ENCODE measurements at places on chromosomes 3 and 15.
A peak's percentile ranks its signal among the peaks of the same experiment; 100 is the strongest.

DNA sequence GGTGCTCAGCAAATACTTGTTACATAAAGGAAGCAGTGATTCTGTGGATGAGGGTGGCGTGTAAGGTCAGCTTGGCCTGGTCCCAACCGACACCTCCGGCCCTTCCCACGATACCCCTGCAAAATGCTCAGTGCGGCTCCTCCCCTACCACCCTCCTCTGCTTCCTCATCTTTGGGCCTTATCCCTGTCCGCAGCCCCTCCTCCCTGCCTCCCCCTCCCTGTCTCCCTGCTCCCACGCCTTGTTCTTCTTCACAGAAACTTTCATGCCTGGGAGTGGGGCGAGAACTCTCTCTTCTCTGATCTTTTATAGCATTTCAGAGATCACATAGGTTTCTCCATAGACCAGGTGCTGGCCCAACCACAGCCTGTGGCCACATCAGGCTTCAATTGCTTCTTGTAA, 75.0 kb upstream of the ATP2B2 start:
- no peak for DNase-seq

GRCh38 chr3:151297429-151297828, 19.1 kb upstream of the P2RY14 start:
- no peak for DNase-seq

GRCh38 chr3:61250784-61251173, 473 bp downstream of the FHIT start:
- no peak for DNase-seq

GRCh38 chr3:176992565-176992964, 204.7 kb downstream of the TBL1XR1 start:
- no peak for DNase-seq

DNA sequence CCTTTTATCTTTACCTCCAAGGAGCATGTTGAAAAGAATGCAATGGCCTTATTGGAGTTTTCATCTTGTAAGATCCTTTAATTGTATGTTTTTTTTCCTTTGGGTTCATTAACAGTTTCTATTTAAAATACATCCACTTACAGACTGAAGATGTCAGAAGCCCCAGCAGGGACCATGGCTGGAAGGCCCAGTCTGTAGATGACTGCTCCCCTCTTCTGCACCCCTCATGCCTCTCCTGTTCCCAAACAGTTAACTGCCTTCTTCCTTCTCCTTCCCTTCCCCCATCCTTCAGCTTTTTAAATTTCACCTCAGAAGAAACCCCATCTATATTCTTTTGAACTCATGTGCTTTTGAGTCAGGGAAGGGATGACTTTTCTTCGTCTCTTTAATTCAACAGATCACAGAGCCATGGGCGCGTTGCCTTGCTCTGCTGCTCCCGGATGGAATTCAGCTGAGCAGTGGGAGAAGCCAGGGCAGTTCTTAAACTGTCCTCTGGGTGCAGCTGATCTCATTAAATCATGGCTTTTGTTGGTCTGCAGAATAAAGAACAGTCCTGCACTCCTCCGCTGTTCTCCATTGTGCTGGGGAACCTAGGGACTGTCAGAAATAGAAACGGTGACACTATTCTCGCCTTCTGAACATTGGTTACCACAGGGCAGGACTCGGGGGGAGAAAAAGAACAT, 71.5 kb upstream of the EIF1B start:
- DNase-seq, result peak; percentile 4

- no peak for DNase-seq
Observed at GRCh38 chr3:186492385-186492984, 51.7 kb downstream of the CRYGS start.

- DNase-seq, result no peak
Observed at GRCh38 chr3:120212505-120212904, 72.5 kb downstream of the GPR156 start.

DNA sequence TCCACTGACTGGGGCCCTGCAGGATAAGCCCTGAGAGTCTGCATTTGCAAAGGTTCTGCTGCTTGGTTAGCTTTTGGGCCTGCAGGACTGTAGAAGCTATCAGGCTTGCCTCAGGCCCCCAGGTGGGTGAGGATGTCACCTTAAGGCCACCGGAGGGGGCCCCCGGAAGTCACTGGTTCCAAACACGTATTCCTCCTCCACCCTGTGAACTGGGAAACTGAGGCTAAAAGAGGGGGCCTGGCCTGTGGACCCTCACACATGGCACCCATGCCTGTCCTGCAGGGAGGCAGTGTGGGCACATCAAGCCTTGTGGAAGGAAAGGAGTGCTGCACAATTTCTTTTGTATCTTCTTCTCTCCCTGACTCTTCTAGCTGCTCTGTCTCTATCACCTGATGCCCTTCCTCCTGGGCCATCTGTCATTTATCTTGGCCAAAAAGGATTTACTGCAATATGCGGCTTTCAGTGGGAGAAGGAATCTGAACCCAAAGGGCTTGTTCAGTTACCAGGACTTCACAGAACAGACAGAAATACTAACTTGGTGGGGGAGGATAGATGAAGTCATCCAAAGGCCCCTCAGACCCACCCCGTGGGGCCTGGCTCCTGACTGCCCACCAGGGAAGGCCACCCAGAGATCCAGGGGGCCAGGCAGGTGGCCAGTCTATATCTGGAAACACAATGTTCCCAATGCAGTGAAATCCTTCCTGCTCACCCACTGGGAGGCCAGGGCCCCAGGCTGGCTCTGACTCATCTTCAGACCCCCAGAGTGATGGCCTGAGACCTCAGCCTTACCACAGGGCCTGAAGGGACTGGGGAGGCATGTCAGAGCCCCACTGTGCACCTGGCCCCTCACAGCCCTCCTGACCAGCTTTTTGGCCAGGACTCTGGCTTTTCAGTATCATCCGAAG, 18.3 kb downstream of the UBAP1L start:
- DNase-seq, result no peak

GRCh38 chr15:59280855-59281254, 74.2 kb downstream of the LDHAL6B start:
- no peak for DNase-seq

All from right kidney (tissue), 9 donors.